Glutamatergic neuron (in vitro differentiated cells): ENCODE measurements at places on chromosomes 5 and 9.

- peak; percentile 7 for DNase-seq
These were observed 215.6 kb downstream of the C9orf50 start for GRCh38 chr9:129405089-129405826.

DNA sequence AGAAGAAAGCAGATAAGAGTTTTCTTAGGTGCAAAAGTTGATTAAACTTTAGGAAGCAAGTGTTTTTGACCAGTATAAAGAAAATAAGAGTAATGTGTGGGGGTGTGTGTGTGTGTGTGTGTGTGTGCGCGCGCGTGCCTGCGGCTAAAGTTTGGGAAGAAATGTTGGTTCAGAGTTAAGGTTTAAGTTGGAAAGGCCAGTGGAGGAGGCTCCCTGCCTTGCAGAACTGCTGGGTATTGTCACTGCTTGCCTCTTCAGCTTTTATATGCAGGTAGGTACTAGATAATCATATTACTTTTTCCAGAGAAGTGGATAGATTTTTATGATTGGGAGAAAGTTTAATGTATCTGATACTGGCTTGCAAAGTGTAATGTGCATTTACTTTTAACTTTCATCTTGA lies 2.0 kb downstream of the PIK3R1 start:
- no peak for DNase-seq

DNA sequence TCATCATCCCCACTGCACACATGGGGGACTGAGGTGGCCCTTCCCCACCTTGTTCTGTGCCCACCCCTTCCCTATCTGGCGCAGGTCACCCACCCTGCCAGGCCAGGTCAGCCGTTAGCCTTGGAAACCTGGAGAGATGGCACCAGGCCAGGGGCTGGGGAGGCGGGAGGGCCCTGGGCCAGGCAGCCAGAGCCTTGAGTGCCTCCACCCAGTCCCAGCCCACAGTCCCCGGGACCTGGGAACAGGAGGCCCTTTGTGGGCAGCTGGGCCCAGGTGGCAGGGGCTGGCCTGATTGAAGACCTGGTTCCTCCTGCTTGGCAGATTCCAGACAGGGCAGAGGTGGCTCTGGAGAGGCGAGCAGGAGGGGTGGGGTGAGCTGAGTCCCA lies 70.6 kb downstream of the LRSAM1 start:
- no peak for DNase-seq

- DNase-seq, result no peak
These were observed 29.1 kb upstream of the KCNIP1 start for GRCh38 chr5:170474489-170475274.

DNA sequence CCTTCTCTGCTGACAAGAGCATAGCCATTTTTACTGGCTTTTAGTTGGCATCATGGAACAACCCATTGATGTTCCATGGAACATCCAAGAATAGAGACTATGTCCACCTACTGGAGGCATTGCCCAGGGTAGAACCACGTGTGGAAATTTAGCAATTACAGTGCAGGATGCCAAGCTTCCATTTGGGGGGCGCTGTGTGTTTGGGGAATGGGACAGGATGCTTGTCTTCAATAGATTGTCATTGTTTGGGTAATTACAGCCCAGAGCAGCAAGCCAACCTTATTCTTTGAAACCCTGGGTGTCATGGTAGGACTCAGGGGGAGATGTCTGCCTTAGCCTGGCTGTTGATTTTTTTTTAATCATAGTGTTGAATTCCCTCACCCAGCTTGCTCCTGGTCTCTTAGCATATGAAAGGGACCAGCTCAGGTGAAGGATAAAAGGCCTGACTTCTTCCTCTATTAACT lies 171.1 kb downstream of the DOCK2 start:
- no peak for DNase-seq

GRCh38 chr5:177496727-177497291 lies 595 bp downstream of the PDLIM7 start:
- peak; percentile 86 for DNase-seq

GRCh38 chr5:180802325-180803180 lies at the start of gene MGAT1:
Gene MGAT1 (minus strand): TSS chr5:180802806. CDS start chr5:180792971, 9,835 bp downstream.
- peak; percentile 86 for DNase-seq

- DNase-seq, result no peak
These were observed 979 bp downstream of the PCDHGA12 start for GRCh38 chr5:141431286-141431685.

DNA sequence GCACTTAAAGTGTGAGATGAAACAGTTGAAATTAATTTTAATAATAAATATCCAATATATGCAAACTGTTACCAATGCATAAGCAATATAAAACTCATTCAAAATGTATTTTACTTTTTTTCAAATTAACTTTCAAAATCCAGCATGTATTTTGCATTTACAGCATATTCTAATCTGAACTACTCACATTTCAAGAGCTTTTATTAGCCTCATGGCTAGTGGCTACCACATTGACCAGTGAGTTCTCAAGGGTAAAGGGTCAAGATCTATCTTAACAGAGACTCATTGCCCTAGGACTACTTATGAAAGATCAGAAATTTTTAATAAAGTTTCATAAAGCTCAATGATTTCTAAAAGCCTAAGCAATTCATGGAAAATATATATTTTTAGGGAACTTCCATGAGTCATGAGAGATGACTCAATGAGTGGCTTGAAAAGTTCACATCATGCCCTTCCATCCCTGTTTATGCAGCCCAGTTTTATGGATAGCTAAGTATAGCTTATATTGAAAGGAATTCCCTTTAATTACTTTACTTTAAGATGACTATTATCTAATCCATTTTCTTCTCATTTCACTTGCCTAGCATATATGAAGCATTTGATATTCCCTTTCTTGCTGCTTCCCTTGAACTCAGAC lies 608.6 kb downstream of the SLCO4C1 start:
- no peak for DNase-seq

GRCh38 chr5:54215233-54215736 lies 95.1 kb downstream of the ARL15 start:
- DNase-seq, result no peak

DNA sequence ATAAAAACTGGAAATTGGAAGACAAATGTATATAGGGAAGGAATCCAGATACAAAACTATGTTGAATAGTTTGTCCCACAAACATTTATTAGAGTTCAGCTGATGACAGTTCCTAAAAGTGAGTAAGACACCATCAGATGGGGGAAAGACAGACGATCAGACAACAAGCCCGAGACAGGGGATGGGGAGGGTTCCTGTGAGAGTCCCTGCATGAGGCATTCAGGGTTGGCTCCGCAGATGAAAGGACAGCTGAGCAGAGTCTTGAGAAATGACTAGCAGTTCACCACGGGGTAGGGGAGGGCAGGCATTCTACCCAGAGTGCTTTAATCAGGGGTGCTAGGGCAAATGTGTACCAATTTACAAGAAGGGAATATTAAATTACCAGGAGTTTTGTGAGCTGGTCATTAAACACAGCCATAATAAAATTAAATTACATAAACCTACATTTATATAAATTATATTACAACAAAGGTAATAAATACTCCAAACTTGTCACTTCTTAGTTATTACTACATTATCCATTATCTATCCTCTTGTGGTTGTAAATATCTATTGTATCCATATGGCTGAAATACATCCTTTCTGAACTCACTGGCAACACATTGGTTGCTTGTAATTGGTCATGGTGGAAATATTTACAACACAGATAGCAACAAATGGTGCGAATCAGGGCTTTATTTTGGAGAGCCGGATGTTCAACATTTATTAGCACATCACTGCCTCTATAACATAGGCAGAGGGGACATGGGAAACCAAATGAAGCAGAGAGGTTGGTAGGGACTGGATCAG lies 27.8 kb downstream of the TNFSF15 start:
- DNase-seq, result no peak

- no peak for DNase-seq
These were observed 33.5 kb downstream of the ABLIM3 start for GRCh38 chr5:149174847-149175234.

GRCh38 chr9:124137009-124137943 lies 120.5 kb upstream of the NEK6 start:
- no peak for DNase-seq

GRCh38 chr5:166192696-166193095 lies 2098.7 kb upstream of the WWC1 start:
- DNase-seq, result no peak

DNA sequence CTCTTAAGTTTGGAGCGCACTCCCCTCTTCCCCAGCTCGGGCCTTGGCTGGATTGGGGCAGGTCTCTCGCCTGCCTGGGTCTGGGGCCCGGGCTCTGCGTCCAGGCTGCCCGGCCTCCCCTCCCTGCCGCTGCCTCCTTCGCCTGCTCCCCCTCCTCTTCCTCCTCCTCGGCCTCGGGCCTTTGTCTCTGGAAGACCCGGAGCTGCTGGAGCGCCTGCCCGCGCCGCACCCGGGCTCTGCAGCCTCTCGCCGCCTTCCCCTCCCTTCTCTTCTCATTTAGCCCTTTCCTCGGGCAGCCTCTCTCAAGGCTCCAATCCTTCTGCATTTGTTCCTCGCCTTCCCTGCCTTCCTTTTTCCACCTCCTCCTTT lies 218.5 kb downstream of the C9orf50 start:
- DNase-seq, result peak; percentile 61

DNA sequence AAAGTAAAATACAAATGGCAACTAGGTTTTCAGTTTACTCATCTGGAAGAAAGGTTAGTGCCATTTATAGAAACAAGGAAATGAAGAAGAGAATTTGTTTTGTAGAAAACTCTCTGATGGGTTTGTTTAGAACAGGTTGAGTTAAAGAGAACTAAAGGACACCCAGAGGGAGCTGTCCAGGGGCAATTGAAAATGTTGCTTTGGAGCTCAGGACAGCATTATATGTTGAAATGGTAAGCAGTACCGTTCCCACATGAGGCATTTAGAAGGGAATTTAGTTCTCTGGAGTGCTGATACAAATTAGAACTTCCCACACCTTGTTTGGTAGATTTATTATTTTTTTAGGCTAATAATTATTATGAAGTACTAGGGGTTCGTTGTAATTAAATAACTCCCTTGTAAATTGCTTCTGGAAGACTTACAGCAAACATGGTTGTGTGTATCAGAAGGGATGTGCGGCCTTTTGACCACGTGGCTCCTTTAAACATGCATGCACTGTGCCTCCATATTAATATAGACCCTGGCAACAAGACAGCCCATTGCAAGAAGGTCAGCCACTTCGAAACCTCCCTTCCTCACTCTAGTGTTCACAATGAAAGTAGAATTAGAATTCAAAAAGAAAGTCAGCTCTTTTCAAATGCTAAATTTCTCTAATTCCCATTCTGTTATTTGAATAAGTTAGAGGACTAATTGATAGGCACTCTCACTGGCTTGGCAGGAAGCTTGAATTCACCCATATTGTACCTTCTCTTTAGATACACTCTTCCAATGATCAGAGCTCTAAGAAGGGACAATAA lies 71.7 kb downstream of the ZNF462 start:
- DNase-seq, result no peak

DNA sequence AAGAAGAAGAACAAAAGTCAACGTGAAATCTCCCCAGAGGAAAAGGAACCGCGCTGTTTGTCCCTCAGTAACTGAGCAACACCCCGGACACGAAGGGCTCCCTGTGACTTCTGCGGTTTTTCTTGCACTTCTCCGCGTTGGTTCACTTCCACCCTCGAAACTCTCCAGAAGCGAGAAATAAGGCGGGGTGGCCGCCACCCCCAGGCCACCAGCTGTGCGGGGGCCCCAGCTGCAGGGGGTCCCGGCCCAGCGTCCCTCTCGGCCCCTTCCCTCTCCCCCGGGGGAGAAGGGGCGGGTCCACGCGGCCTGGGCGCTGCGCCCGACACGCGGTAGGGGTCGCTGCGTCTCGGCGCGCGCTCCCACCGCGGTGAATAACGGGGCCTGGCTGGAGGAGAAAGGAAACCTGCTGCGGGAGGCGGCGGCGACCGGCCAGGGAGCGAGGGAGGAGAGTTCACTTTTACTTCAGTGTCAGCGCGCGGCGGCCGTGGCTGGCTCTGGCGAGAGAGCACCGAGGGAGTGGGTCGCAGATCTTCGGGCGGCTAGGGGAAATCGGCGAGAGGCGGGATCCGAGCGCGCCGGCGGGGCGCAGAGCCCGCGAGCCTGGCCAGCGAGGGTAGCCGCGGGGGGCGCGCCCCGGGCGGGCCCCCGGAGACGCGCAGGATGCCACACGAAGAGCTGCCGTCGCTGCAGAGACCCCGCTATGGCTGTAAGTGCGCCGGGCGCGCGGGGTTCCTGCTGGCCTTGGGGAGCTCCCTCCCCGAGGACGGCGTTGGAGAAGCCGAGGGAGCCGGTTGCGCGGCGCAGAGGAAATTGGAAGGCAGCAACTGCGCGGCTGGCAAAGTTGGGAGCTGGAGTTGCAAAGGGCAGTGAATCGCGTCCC lies at the start of gene IQGAP2:
TSS of gene IQGAP2 (plus strand) at position 400 of the 880 bp plus-strand sequence. CDS start at position 661, 261 bp downstream.
- DNase-seq, result peak; percentile 82

- DNase-seq, result no peak
These were observed 133.9 kb downstream of the MAN2A1 start for GRCh38 chr5:109823597-109823996.

- DNase-seq, result no peak
These were observed 124.3 kb downstream of the AOPEP start for GRCh38 chr9:94850540-94851434.

- no peak for DNase-seq
These were observed 71.8 kb downstream of the SMARCA2 start for GRCh38 chr9:2086971-2087370.

DNA sequence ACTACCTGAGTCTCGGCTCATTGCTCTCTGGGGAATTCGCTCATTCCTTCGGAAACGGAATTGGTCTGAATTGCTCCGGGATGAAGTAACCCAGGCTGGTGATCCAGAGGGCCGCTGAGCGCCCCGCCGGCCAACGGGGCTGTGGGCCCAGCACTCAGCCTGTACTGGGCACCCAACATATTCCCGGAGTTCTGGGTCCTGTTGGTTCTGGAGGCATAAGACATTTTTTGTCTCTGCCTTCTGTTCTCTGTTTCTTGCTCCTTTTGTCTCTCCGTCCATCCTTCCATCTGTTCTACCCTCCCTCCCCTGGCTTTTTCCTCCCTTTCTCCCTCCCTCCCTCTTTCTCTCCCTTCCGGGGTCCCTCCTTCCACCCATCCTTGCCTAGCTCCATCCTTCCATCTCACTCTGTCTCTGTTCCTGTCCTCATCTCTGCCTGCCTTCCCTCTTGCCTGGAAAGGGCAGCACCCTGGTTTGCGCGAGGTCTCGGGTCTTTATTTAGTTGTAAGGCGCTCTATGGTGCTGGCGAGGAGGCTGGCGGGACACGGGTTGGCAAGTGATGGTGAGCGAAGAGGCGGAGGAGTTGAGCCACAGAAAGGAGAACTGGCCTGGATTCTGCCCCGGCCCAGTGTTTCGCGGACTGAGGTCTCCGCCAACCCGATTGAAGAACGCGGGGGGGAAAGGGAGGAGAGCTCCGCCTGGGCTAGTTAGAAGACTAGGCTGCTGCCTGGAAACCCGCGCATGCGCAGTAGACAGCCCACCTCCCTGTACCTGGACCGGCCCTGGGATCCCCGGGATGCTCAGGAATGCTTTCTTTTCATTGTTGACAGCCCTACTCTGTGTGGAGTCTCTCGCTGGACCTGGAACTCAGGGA lies 1468.0 kb downstream of the FOXD4L5 start:
- DNase-seq, result peak; percentile 81

- no peak for DNase-seq
These were observed 23.9 kb upstream of the PPP2R2B start for GRCh38 chr5:146902471-146902870.
